ENCODE measurements at places on chromosomes 3 and 15.

GRCh38 chr15:101361418-101361817, 66.4 kb upstream of the SNRPA1 start:
- no peak for DNase-seq

GRCh38 chr3:42846685-42847522, 28.8 kb downstream of the CYP8B1 start:
- DNase-seq: no peak

DNA sequence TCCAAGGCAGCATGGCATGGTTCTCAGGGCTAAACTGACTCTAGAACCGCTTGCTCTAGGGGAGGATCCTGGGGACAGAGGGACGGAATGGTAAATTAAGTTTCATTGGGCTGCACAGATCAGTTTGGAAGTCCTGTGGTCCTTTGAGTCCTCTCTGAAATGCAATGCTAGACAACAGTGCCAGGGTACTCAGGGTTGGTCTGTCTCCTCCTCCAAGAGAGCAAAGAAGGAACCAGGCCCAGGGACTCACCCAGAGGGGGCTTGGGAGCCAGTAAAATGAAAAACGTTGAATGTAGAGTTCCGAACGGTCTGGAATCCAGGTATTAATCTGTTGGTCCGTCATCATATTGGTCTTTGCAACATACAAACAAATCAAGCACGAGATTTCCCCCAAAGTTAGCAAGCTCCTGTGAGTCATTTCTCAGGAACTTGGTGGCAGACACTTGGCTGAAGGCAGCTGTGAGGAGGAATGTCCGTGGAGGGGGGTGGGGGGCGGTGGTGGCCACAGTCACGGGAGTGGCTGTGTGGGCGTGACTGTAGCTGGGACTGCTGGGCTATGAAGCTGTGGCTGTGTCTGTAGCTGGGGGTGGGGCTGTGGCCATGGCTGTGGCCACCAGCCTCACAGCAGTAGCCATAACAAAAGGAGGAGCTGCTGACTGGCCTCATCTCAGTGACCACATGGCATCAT, 361.0 kb downstream of the SHQ1 start:
- DNase-seq: peak; percentile 96

- DNase-seq: no peak
Measured at GRCh38 chr3:50153782-50154475, 1.2 kb upstream of the SEMA3F start.

- no peak for DNase-seq
Measured at GRCh38 chr3:31793821-31794220, 187.2 kb downstream of the OSBPL10 start.

- no peak for DNase-seq
Measured at GRCh38 chr3:72535772-72536171, 312.5 kb downstream of the SHQ1 start.

DNA sequence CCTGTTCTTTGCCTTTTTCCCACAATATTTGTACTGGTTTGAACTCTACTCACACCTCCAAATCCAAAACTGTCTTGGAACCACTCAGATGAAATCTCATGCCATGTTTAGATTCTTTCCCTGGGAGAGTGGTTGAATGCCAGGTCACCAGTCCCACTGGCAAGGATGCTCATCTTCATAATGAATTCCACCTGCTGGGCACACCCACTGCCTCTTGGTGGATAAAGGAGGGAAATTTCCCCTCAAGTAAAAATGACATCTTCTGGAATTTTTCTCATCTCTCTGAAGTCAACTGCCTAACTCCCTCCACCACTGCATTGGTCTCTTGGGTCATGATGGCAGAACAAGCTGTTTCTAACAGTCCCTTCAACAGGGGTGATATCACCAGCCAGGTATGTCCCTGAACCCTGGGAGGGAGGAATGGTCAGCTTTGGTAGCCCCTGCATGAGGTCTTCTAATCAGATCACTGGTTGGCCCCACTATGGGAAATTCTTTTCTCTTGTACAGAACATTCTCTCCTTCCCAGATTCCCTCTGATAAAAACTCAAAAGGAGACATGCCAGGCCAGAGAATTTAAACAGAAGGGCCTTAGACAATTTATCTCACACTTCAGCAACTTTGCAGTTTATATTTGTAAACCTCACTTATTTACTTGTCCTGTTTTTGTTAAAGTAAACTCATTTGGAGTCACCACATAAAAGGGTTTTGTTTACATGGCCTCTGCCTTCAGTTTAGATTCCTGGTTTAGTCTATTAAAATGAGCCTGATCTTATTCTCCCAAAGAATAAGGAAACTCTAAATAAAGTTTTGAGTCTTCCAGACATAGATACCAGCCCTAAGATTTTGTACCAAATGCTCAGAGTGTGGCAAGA, 143.4 kb downstream of the WNT5A start:
- DNase-seq: peak; percentile 81

DNA sequence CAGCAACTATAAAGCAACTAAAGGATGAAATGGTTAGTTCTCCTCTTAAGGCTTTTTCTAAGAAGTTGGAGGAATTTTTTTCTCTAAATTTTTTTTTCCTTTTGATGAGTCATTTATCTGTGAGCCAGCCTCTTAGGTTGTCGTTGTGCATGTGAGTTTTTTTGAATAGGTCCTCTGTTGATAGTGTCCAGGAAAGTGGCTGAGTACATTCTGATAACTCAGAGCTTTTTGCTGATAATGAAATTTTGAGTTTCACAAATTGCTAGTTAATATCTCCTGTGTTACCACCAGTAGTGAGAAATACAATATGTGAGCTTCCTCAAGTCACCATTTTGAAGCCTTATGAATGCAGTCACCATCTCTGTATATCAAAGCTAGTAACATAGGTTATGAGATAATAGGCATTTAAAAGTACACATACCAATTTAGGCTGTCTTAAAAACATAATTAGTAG, 7.1 kb upstream of the LXN start:
- DNase-seq: peak; percentile 16

DNA sequence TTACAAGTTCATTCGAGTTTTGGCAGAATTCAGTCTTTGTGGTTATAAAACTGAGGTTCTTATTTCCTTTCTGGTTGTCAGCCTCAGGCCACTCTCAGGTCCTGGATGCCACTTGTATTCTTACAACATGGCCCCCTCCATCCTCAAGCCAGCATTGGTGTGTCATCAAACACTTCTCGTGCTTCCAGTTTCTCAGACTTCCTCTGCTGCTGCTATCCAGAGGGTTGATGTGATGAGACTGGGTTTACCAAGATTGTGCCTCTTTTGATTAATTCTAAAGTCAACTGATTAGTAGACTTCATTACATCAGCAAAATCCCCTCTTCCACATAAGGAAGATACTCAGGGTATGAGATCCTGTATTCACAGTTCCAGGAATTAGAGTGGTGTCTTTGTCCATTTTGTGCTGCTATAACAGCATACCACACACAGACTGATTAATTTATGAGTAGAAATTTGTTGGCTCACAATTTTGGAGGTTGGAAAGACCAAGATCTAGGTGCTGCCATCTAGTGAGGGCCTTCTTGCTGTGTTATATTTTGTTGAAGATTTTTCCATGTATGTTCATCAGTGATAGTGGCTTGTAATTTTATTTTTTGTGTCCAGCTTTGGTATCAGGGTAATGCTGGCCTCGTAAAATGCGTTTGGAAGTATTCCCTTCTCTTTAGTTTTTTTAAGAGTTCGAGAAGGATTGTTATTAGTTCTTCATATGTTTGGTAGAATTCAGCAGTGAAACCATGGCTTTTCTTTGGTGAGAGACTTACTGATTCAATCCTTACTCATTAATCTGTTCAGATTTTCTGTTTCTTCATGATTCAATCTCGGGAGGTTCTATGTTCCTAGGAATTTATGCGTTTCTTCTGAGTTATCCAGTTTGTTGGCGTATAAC, 11.1 kb downstream of the LRCH3 start:
- DNase-seq: no peak

DNA sequence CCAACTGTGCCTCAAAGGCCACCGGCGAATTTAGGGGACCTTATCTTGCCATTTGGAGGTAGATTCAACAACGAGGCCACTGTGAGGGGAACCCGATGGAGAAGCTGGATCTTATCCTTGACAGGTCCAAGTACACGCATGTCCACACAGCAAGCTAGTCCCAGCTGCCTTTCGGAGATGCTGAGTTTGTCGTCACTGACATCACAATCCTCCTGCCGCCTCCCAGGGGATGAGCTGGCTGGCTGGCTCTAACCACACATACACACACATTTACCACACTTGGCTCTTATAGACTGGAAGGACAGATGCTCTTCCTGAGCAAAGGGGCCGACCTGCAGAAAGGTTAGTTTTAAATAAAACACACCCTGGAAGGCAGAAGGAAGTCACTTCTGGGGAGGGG, 176.3 kb downstream of the STT3B start:
- DNase-seq: no peak

DNA sequence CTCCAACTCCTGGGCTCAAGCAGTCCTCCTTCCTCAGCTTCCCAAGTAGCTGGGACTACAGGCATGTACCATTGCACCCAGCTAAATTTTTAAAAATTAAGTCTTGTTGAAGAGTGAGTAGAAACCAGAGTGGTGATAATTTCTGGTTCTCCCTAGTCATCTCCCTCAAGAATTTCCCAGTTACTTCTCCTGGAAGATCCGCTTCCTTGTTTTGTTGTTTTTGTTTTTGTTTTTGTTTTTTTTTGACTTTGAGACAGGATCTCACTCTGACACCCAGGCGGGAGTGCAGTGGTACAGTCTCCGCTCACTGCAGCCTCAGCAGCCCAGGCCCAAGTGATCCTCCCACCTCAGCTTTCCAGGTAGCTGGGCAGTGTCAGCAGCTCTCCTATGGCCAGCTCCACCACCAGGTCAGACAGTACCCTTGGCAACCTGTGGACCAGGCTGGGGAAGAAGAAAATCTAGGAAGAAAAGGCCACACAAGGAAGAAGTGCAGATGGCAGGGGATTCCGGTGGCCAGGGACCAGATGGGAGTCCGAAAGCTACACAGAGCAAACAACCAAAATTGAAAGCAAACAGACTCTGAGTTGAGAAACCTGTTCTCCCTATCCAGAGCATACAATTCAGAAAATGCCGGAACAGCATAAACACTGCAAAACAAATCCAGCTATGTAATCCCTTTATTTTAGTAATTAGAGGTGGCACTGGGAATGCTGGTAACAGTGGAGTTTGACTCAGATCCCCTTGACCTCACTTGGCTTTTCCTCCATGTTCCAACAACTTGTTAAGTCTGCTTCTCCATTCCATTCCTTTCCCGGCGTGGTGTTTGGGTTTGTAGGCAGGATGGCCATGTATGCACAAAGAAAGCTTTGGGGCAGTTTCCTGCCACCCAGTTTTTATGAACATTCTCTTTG, 266.6 kb upstream of the CTDSPL start:
- DNase-seq: no peak

DNA sequence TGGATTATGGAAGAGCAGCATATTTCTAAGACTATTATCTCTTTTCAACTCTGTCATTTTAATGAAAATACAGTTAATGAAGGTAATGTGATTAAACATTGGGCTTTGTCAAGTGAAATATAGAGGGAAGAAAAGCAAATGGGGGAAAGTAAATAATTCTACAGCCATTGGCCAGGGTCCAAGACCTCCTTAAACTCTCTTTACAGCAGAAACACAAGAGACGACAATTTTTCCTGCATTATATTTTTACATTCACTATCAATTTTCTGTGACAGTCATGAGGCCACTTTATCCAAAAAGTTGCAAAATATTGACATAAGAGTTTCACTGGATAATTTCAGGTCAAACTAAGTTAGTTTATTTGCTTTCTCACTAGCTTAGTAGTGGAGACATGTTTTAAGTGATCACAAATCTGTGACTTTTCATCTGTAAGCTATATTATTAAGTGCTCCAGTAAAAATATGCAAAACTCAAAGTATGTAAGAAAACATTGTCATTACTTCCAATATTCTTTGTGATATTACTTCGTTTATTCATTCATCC, 385.9 kb upstream of the DPH6 start:
- DNase-seq: no peak

DNA sequence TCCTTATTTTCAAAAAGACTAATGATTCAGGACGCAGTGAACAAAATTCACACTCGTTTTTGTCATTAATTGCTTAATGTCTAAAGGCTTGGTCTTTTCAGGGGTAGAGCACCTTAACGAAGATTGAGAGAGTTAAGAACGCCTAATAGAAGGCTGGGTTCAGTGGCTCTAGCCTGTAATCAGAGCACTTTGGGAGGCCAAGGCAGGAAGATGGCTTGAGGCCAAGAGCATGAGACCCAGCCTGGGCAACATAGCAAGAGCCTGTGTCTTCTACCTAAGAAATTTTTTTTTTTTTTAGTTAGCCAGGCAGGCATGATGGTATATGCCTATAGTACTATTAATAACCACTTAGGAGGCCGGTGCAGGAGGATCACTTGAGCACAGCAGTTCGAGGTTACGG, 7.5 kb downstream of the PIK3CB start:
- DNase-seq: no peak

GRCh38 chr15:79433276-79433990, 1.3 kb downstream of the MINAR1 start:
- DNase-seq: no peak

DNA sequence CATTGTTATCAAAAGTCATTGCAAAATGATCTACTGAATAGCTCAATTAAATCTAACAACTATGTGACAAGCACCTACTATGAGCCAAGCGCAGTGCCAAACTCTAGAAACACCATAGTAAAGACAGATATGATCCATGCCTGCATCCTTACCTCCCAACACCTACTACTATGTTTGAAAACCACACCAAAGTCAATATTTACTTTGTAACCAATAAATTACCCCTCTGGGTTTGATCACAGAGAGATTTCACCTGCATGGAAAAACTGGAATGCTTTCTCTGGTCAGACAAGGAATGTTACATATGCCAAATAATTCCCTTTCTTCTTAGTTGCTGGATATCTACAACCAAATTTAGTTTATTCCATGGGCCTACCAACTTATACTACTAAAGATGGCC, 422.2 kb downstream of the FHIT start:
- DNase-seq: no peak
